ENCODE measurements at places on chromosomes 2 and 18.

DNA sequence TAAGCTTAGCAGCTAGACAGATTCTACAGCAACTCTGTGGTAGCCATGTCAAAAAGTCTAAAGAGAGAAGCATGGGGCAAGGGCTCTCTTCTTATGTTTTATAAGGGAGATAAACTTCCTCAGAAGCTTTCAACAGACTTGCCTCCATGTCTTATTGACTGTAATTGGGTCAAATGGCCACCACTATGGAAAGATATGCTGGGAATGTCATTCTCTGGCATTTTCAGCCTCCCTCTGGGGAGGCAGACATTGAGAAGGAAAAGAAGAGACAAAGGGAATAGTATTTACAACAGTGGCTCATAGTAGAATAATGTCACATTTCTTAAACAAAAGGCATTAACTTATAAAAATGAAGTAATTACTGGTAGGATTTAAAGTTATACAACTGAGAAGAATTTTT is 1964.5 kb upstream of the PIK3C3 start:
- no peaks in the 10 kb centered on the region for H3K27me3 ChIP-seq
- H3K4me1 ChIP-seq = no peaks in the 10 kb centered on the region
- H3K4me3 ChIP-seq = no peak overlapping the region
- no peaks in the 10 kb centered on the region for H3K36me3 ChIP-seq

- H3K36me3 ChIP-seq = no peaks in the 10 kb centered on the region
- no peaks in the 10 kb centered on the region for H3K27me3 ChIP-seq
- no peak overlapping the region for H3K4me3 ChIP-seq
- peaks cover 20% of the 10 kb centered on the region for H3K4me1 ChIP-seq
These were observed 181.0 kb upstream of the HNRNPA3 start for GRCh38 chr2:177031438-177032180.

DNA sequence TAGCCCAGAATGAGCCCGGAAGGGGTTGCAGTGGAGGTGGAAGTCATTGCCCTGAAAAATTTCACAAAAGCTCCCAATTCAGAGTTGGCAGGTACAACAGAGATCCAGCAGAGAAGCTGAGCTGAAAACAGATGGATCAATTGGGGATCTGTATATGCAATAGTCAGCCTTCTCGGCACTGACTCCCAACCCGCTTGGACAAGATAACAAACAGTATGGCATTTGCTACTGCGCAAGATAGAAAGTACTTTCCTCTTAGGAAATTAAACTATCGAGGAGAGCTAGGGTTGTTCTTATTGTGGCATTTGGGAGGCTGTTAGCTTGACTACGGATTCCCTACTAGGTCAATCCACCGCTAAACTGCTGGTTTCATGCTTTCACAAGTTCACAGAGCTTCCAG is 11.6 kb upstream of the IER3IP1 start:
- H3K4me3 ChIP-seq = no peak overlapping the region
- DNase-seq = no peak
- H3K4me1 ChIP-seq = no peaks in the 10 kb centered on the region

GRCh38 chr2:204353823-204354222 is 191.5 kb upstream of the PARD3B start:
- H3K27ac ChIP-seq = no peak overlapping the region
- H3K4me3 ChIP-seq = no peak overlapping the region
- DNase-seq = no peak
- no peaks in the 10 kb centered on the region for H3K4me1 ChIP-seq
- H3K36me3 ChIP-seq = no peaks in the 10 kb centered on the region

GRCh38 chr18:50853863-50854271 is 25.1 kb upstream of the ME2 start:
- H3K27ac ChIP-seq = no peak overlapping the region
- no peak overlapping the region for H3K4me3 ChIP-seq
- no peaks in the 10 kb centered on the region for H3K36me3 ChIP-seq
- no peaks in the 10 kb centered on the region for H3K4me1 ChIP-seq
